Ovary (tissue), 10 donors: ENCODE measurements at places on chromosomes 4 and X. TPM values are rescaled to one million over a fixed set of nuclear protein-coding genes. Genes with fewer than 3 reads are reported as not detected.

DNA sequence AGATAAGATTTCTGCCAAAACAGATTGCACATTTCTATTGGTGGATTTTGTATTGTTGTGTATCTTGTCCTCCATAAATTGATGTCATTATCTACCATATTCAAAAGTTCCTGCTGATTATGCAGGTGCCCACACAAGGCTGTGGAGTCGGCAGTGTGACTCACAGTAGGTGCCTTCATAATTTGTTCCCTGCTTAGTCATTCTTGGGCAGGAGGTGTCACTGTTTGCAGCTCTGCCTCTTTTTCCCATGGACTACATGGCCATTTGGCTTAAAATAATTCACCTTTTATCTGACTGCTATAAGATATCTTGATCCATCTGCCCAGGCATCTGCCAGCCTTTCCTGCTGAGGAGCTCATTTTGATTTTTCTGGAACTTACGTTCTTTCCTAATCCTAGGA lies 33.6 kb upstream of the ENPEP start:
- H3K4me3 ChIP-seq, result no peak overlapping the region
- no peak for DNase-seq
- no peak overlapping the region for H3K27ac ChIP-seq
- no peaks in the 10 kb centered on the region for H3K36me3 ChIP-seq
- H3K4me1 ChIP-seq, result no peaks in the 10 kb centered on the region

DNA sequence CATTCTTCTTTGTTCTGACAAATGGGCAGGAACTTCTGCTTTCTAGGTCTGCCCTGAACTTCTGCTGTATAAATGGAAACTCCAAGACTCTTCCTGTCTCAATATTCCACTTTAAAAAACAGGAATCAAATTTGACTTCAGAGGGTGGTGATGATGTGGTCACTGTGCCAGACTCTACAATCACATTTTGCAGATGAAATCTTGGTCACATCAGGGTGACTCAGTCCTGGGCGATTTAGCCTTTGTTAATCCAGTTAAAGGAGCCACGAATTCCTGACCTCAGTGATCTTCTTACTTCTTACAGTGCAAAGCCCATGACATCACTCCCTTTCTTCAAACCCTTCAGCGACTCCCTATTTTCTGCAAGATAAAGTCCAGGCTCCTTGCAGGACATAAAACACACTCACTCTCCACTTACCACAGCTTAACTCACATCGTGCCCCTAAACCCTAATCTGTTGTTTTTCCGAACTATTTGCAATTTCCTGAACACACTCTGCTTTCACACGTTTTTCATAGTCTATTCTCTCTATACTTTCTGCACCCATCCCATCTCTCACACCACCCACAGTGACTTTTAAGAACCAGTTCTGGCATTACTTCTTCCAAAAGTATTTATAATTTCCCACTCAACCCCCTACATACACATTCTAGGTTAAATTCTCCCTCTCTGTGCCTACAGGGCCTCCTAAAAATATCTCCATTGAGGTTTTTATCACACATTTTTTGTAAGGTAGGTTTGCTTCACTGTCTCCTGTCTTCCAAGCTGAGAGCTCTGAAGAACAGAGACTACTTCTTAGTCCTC lies 11.1 kb downstream of the GASK1B start:
- no peaks in the 10 kb centered on the region for H3K36me3 ChIP-seq
- H3K4me1 ChIP-seq, result peaks cover 19% of the 10 kb centered on the region
- no peak overlapping the region for H3K27ac ChIP-seq
- DNase-seq, result no peak
- no peaks in the 10 kb centered on the region for H3K27me3 ChIP-seq
- no peak overlapping the region for H3K4me3 ChIP-seq

- no peak overlapping the region for H3K4me3 ChIP-seq
- DNase-seq, result no peak
- H3K27ac ChIP-seq, result no peak overlapping the region
These were observed 118.0 kb downstream of the PWWP3B start for GRCh38 chrX:106286053-106286650.

NWD2 gene
- not detected for total RNA-seq

- no peaks in the 10 kb centered on the region for H3K27me3 ChIP-seq
- H3K36me3 ChIP-seq, result no peaks in the 10 kb centered on the region
- no peak overlapping the region for H3K4me3 ChIP-seq
- no peak overlapping the region for H3K27ac ChIP-seq
- H3K4me1 ChIP-seq, result no peaks in the 10 kb centered on the region
These were observed 14.0 kb upstream of the ADH5 start for GRCh38 chr4:99102634-99103033.

- H3K4me1 ChIP-seq, result no peaks in the 10 kb centered on the region
- no peaks in the 10 kb centered on the region for H3K27me3 ChIP-seq
- no peak for DNase-seq
These were observed 63.6 kb downstream of the ASB9 start for GRCh38 chrX:15206306-15206705.

CXCL13 gene
- 0.37 TPM for total RNA-seq

TSPAN6 gene
- 54.6 TPM for total RNA-seq

DNA sequence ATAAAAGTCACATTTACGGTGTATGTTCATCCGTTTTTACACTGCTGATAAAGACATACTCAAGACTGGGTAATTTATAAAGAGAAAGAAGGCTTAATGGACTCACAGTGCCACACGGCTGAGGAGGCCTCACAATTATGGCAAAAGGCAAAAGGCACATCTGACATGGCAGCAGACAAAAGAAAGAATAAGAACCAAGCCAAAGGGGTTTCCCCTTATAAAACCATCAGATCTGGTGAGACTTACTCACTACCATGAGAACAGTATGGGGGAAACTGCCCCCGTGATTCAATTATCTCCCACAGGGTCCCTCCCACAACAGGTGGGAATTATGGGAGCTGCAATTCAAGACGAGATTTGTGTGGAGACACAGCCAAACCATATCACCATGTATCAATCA lies 7.3 kb upstream of the GUCY1B1 start:
- H3K4me1 ChIP-seq, result peaks cover 1% of the 10 kb centered on the region
- no peaks in the 10 kb centered on the region for H3K27me3 ChIP-seq
- no peak overlapping the region for H3K4me3 ChIP-seq
- no peaks in the 10 kb centered on the region for H3K36me3 ChIP-seq
- no peak for DNase-seq

SLC34A2 gene
- 47.8 TPM for total RNA-seq

UGT2A3 gene
- not detected for total RNA-seq

GRCh38 chr4:1896658-1896991 lies 25.4 kb downstream of the NSD2 start:
- no peak overlapping the region for H3K4me3 ChIP-seq
- DNase-seq, result no peak
- peaks cover 1% of the 10 kb centered on the region for H3K4me1 ChIP-seq
- H3K27me3 ChIP-seq, result no peaks in the 10 kb centered on the region

- H3K36me3 ChIP-seq, result no peaks in the 10 kb centered on the region
- H3K4me3 ChIP-seq, result no peak overlapping the region
- no peak for DNase-seq
- no peaks in the 10 kb centered on the region for H3K27me3 ChIP-seq
These were observed 34.7 kb downstream of the FGF2 start for GRCh38 chr4:122861172-122861943.

GRCh38 chrX:65821721-65822496 lies 154.5 kb downstream of the MSN start:
- no peaks in the 10 kb centered on the region for H3K36me3 ChIP-seq
- no peaks in the 10 kb centered on the region for H3K4me1 ChIP-seq
- H3K27me3 ChIP-seq, result no peaks in the 10 kb centered on the region
- H3K27ac ChIP-seq, result no peak overlapping the region

DNA sequence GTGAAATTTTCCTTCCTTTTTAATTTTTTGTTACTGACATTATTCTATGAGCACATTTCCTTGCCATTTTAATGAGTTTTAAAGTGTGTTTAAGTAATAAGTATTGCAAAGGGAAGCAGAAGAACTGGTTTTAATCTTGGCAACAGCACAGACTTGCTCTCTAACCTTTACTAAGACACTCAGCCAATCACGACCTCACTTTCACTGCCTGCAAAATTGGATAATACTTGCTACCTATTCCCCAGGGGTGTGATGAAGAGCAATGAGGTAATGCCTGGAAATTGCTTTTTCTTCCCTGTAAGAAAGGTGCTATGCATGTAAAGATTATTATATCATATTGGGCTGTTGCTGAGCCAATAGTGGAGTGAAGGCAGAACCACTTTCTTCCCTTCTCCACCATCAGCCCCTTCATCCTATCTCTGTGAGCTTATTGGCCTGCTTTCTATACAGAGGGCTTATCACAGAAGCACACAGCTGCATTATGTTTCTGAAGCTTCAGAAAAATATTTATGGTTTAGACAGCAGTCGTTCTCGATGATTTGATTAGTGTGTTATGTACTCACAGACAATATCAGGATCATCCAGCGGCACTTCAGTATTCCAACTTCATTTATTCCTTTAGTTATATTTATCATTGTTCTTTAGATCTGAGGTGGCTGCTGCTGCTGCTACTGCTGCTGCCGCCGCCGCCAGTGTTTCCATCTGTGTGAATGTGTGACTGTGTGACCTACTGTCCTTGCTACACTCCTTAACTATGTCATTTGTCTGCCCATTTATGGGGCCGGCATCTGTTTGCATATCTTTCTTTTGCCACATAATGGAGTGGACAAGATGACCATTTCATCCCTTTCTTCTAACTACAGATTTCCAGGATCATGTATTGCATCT lies 255.1 kb downstream of the C4orf33 start:
- no peak overlapping the region for H3K27ac ChIP-seq
- H3K36me3 ChIP-seq, result no peaks in the 10 kb centered on the region
- H3K4me3 ChIP-seq, result no peak overlapping the region
- no peaks in the 10 kb centered on the region for H3K27me3 ChIP-seq
- no peaks in the 10 kb centered on the region for H3K4me1 ChIP-seq

ABLIM2 gene
- total RNA-seq, result 3.9 TPM

DNA sequence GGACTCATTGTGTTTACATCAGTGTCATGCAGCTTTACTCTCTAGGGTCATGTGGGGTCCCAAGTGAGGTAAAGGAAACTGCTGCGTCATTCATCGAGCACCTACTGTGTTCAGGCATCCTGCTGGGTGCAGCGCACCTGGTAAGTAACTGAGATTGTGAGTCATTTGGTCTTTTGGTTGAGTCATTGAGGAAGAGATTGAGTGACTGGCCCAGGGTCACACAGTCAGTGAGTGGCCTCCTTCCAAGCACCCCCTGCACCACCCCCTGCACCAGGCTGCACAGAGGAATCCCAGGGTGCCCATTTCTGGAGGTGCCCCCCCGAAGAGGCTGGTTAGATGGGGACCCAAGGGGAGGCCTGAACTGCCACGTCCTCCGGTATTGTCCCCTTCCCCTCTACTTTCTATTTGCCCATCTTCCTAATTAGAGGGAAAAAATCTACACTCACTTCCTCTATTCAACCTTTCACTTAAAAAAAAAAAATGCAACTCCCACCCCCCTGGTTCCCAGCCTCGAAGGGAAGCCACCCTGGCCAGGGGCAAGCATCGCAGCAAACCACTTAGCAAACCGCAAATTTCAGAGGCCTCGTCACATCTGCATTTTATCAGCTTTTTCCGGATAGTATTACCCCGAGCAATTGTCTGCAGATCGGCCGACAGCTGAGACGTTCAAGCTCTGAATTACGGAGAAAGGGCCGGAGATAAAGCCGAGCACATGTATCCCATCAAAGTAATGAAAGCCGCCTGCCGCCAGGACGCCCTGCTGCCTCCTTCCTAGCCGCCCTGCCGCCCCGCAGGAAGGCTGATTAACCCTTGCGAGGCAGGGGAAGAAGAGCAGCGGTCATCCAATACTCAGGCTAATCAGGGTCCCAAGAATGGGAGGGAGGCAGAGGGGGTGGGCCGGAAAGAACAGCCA lies 96.3 kb upstream of the MSX1 start:
- no peak for DNase-seq
- no peak overlapping the region for H3K27ac ChIP-seq
- H3K4me3 ChIP-seq, result no peak overlapping the region
- H3K4me1 ChIP-seq, result no peaks in the 10 kb centered on the region

XIAP gene
- 40.0 TPM for total RNA-seq

- H3K36me3 ChIP-seq, result no peaks in the 10 kb centered on the region
- no peaks in the 10 kb centered on the region for H3K27me3 ChIP-seq
- H3K27ac ChIP-seq, result no peak overlapping the region
- no peak overlapping the region for H3K4me3 ChIP-seq
These were observed 25.6 kb upstream of the SPP1 start for GRCh38 chr4:87949961-87950360.

PAGE4 gene
- 0.71 TPM for total RNA-seq

DNA sequence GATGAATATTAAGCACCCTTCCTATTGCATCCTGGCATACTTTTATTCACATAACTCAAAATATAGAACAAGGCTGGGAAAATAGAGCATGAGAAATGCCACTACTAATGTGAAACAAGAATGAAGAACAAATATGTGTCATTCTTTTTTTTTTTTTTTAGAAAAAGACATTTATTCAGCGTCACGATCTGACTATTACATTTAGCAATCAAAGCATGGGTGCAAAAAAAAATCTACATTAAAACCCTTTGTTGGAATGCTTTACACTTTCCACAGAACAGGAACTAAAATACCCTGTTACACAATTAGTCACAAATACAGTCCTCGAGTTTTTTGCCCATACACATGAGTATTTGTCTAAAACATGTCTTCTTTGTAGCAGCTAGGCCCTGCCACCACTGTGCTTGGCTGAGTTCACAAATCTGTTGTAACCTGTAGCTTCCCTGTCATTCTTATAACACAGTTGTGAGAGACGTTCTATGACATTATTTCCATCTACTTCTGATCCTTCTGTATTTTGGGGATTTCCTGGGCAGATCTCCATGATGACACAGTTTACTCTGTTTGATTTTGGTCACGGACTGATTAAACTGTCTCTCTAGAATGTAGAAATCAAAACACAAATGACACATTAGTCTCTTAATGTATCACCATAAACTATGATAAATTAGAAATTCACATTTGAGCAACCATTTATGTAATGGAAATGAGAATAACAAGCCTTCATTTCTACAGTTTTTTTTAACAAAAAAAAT lies 9.4 kb upstream of the TET2 start:
- H3K4me1 ChIP-seq, result no peaks in the 10 kb centered on the region
- H3K4me3 ChIP-seq, result no peak overlapping the region
- DNase-seq, result no peak
- no peaks in the 10 kb centered on the region for H3K27me3 ChIP-seq

SH2D1A gene
- total RNA-seq, result 0.12 TPM

PLCXD1 gene
- 18.0 TPM for total RNA-seq
